Esophagus squamous epithelium (tissue), 5 donors: ENCODE measurements at places on chromosomes 5 and 9. TPM values are rescaled to one million over a fixed set of nuclear protein-coding genes. Genes with fewer than 3 reads are reported as not detected.

The IFNK gene
- total RNA-seq, result not detected

The SPATA31A7 gene
- not detected for total RNA-seq

The NR5A1 gene
- total RNA-seq, result not detected

The RBM22 gene
- total RNA-seq, result 22.8 TPM

The ZNF189 gene
- 6.3 TPM for total RNA-seq

The SQSTM1 gene
- total RNA-seq, result 236 TPM

The EHMT1 gene
- total RNA-seq, result 42.8 TPM
